ENCODE measurements at places on chromosomes 3 and 15.

- no peak for DNase-seq
Measured at GRCh38 chr15:56794165-56794552, 60.9 kb upstream of the ZNF280D start.

DNA sequence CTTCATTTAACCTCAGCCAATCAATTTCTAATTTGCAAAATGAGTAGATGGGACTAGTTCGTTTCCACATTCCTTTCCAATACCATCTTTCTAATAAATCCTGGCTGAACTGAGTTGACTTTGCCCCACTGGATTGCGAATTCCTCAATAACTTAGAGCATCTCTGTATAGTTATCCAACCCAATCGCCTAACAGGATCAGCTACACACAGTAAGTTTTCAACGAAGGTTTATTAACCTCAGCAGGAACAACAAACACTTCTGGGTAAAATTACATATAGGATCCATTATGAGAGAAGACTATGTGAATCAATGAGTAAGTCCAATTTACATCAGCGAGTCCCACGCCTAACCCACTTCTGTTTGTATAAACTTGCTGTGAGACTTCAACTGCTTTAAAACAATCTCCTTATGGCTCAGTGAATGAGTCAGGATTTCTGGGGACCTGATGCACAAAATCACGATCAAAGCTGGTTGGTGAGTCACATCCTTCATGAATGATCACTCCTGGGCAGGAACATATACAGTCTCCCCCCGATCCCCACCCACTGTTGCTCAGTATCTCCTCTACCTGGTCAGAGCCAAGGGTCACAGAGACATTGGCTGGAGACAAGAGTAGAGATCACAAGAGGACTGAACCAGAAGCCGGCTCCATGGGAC, 142.8 kb downstream of the EDEM1 start:
- DNase-seq, result peak; percentile 2

DNA sequence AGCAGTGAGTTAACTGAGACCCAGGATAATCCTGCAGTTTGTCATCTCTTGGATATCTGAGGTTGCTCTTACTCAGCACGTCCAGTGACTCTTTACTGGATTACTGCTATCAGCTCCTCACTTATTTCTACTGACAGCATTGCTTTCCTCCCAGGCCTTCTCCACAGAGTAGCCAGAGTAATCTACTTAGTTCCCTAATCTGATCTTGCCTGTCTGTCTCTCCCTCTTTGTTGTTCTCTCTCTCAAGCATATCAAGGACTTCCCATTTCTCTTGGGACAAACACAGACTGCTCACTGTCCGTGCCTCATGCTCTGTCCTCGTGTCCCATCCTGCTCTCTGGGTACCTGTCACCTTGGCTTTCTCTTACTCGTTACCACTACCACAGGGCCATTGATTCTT, 376.2 kb downstream of the FEZF2 start:
- DNase-seq, result no peak

DNA sequence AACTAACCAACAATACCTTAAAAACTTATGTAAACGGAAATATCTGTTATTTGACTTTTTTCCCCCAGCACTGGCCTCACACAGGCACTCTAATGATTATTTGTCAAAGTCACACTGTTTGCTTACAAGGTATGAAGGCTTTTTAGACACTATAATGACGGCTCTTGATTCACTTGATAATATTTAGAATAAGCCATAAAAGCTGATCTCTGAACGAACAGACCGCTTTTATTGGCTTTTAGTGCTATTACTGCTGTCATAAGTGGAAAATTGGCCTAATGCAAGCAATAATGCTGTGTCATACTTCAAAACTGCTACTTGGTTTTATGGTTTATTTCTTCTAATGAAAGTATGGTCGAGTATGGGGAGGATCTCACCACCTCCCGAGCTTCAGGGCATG, 35.1 kb downstream of the MDFIC2 start:
- DNase-seq, result no peak

- no peak for DNase-seq
Measured at GRCh38 chr3:14146381-14147065, 21.7 kb downstream of the TMEM43 start.

GRCh38 chr3:27221264-27221932, 147.8 kb downstream of the NEK10 start:
- DNase-seq, result no peak

DNA sequence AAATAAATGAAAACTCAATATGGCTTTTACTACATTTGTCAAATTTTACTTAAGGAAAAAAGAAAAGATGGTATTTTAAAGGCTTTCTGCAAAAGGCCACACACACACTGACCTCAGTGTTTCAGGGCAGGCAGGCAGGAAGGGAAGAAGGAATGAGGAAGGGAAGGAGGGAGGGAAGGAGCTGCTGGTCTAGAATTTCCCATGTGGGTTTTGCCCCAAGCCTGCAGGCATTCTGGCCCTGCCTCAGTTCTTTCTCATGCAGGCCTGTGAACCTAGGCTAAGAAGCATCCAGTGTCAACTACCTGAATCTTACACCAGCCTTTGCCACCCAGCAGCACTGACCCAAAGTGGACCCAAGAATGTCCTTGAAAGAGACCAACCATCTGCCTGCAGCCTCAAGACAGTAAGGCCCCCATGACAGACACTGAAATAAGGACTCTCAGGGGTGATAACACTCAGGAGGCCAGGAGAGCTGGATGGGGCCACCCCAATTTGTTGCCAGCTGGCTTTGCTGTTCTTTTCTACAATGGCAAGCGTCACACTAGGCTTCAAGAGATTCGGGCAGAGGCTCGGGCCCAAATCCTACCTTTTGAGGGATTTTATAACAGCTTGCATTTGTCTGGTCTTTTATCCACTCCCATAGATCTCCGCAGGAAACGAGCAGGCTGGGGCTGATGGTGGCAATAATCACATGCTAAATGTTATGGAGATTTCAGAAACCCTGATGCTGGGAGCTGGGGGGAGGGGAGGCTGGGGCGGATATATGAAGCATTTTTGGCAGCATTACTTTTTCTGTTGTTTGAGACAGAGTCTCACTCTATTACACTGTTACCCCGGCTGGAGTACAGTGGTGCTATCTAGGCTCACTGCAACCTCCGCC, 51.4 kb downstream of the XXYLT1 start:
- DNase-seq, result no peak

GRCh38 chr15:81783586-81783985, 262.2 kb downstream of the MEX3B start:
- DNase-seq, result no peak

GRCh38 chr3:52090131-52090932, 34.0 kb upstream of the DUSP7 start:
- DNase-seq, result no peak

GRCh38 chr3:140167600-140168281, 232.8 kb downstream of the CLSTN2 start:
- DNase-seq, result no peak

DNA sequence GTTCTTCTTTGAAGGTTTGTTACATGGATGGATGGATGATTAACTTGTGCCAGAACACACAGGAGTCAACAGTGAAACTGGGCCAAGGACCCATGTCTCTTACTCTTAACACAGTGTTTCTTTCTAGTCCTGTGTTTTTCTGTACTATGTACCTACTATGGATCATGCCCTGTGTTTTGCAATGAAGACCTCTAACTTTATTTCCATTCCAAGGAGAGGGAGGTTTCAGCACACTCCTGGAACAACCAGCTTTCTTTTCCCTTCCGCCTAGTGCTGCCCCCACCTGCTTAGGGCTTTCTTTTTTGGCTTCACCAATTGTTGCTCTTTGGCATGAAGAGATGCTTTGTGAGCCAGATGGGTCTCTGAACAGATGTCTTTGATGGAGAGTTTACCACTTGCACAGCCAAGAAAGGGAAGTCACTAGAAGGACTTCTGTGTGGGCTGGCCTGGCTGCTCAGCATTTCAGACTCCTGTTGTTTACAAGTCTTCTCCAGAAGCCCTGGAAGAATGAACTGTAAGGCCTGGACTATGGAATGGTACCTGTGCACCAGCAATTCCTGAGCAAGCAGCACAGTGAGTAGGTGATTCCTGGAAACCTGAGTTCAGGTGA, 44.5 kb downstream of the SNAPC5 start:
- no peak for DNase-seq

DNA sequence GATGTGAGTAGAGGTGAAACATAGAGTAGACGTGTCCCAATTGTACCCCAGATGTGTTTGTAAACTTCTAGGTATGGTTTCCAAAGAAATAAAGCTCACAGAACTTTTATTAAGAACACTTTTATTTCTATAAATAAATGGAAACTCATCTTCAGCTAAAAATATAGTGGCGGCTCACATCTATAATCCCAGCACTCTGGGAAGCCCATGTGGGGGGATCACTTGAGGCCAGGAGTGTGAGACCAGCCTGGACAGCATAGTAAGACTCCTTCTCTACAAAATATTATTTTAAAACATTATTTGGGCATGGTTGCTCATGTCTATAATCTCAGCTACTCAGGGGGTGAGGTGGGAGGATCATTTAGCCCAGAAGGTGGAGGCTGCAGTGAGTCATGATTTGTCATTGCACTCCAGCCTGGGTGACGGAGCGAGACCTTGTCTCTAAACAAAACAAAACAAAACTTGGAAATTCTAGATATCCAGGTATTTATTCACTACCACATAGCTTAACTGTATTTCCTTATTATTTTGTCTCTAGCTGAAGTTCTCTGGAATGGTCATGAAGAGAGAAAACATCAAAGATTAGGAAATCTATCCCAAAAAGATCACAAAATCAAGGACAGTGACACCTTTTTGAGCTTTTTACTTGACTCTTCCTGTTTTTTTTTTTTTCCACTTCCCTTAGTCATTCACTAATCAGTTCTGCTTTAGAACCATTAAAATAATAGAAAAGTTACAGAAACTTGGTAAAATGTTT, 258.1 kb downstream of the TIGIT start:
- no peak for DNase-seq

DNA sequence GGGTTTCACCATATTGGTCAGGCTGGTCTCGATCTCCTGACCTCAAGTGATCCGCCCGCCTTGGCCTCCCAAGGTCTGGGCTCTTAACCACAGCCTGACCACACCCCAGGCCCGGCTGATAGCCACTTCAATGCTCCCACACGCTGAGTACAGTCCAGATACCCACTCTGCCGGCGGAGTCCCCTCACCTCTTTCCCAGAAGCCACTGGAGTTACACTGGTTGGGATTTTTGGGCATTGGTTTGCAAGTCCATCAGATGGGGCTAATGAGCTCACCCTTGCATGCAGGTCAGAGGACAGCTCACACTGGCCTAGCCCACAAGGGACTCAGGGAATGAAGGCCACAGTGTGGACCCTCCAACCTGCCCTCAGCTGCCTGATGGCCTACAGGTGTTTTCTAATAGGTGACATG, 60.1 kb downstream of the IQSEC1 start:
- DNase-seq, result no peak

DNA sequence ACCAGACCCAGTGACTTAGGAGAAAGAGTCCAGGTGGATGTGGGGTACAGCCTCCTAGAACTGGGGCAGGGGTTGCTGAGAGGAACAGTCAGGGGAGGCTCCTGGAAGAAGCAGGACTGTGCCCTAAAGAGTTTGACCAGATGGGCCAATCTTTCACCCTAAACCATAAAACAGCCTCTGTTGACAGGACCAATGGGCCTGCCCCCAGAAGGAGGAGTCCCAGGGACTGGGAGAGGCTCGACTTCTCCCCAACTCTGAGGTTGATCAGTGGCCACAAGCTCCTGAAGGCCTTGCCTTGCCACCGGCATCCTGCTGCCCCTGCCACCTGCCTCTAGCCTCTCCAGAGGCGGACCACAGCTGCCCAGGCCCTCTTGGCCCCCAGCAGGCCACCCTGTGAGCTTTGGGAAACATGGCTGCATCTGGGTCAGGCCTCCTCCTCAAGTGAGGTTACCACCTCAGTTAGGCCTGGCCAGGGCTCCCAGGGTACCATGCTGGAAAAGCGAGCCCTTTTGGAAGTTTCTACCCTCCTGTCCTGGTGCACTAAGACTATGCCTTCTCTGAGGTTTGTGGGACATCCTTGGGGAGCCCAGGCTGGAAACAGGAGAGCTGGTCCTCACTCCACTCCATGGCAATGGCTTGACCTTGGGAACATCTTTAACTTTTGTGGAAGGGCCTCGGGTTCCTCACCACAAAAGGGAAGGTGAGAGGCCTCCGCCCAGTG, 2.8 kb downstream of the VIPR1 start:
- no peak for DNase-seq

- DNase-seq, result no peak
Measured at GRCh38 chr15:77516786-77517185, 96.1 kb downstream of the HMG20A start.

DNA sequence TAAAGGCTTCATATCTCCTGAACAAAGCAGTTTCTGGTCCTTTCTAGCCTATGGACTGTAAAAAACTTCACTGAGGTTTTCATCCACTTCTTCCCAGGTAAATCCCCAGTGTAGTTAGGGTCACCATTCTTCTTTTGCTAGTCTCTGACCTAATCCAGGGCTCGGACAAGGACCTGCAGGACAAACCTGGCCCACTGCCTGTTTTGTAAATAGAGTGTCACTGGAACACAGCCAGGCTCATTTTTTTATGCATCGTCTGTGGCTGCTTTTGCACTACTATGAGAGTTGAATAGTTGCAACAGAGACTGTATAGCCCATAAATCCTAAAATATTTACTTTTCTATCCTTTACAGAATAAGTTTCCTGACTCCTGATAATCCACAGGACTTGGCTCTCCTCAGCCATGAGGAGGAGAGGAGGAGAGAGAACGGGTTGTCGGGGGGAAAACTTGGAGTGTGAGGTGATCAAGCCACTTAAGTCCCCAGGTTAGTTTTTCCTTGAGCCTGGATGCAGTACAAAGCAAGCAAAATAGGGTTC, 29.0 kb downstream of the CCR3 start:
- DNase-seq, result no peak

- DNase-seq, result no peak
Measured at GRCh38 chr3:190671658-190672057, 157.8 kb downstream of the IL1RAP start.

DNA sequence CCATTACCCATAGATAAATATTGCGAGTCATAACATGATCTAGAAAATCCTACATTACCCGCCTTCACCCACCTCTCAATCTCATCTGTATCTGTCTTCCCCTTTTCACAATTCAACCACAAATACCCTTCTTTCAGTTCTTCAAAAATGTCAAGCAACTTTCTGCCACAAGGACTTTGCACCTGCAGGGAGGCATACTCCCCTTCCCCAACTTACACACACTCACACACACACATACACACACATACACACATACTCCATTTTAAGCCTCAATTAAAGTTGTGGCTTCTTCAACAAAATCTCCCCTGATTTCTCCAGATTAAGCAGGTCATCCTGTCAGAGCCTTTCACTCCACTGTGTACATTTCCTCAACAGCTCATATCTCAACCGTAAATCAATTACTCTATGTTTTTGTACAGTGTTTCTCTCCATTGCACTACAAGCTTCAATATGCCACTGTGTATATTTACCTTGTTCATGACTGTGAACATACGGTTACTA, 33.1 kb upstream of the CCDC50 start:
- DNase-seq, result no peak

GRCh38 chr15:36271048-36271447, 308.4 kb upstream of the CDIN1 start:
- no peak for DNase-seq

GRCh38 chr15:72685301-72685924, 569 bp downstream of the HIGD2B start:
- DNase-seq, result peak; percentile 1

GRCh38 chr3:122012821-122013220, 9.2 kb downstream of the ILDR1 start:
- no peak for DNase-seq
